Right renal pelvis (tissue), 4 donors: ENCODE measurements at places on chromosomes 13 and 19.

DNA sequence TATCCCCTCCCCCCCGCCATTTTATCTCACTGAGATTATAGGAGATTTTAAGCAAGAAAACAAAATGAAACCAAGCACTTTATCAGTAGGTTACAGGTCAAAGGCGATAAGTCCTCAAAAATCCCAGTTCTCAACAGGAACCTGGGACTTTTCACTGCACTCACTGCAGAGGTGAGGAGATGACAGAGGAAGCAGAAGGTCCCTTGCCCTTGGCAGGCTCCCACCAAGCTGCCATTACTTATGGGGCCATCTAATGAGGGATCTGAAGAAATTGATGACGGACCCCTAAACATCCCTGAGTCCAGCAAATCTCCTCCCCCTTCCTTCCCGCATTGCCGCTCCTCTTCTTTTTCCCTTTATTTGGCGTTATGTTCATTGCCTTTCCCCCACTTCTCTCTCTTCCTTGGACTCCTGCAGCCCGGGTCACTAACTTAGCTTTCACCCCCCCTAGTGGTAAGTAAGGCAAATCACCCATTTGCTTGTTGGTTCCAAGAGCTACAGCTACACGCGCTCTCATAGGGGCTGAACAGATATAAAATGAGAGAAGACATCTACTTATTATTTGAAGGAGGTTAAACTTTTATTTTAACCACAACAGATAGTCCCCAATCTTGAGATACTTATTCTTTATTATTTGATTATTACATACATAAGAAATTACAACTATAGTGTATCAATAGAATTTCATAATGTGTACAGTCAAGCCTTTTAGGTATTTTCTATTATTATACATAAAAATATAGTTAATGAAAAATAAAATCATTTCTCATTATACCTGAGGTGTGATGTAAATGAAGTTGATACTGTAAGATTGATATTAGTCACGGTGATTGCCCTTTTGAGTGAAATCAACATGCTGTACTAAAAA lies 52.0 kb upstream of the ARGLU1 start:
- peak; percentile 25 for DNase-seq

DNA sequence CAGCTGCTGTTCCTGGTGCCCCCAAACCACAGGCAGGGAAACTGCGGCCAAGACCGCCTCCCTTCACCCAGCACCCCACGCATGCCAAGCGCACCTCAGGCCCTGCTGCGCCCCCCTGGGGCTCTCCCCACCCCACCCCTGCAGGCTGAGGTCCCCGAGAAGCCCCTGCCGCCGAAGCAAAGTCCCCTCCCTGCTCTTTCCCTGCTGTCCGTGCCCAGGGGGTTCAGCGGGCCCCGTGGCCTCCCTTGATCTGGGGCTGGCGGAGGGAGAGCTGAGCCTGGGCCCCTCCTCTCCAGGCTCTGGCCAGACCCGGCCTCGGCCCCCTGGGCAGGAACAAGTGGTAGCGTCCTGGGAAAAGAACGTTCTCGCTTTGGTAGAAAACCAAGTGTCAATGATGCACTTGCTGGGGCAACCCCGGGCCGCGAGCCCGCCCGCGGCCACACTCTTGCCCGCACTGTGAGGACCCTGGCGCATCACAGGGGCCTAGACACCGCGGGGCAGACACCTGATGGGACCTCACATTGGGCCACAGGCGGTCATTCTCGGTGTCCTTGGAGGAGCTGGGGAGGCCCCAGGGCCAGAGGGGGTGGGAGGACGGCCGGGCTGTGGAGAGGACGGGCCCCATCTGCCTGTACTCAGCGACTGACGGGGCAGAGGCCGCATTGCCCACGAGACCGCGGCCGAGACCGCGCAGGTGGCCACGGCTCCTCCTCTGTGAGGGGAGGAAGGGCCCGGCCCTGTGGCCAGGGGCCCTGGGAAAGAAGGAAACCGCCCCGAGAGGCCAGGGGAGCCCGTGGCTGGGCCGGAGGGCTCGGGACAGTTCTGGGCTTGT lies 29.0 kb downstream of the GPX4 start:
- no peak for DNase-seq

GRCh38 chr13:78659732-78660494 lies 958 bp upstream of the OBI1 start:
- DNase-seq = peak; percentile 10

DNA sequence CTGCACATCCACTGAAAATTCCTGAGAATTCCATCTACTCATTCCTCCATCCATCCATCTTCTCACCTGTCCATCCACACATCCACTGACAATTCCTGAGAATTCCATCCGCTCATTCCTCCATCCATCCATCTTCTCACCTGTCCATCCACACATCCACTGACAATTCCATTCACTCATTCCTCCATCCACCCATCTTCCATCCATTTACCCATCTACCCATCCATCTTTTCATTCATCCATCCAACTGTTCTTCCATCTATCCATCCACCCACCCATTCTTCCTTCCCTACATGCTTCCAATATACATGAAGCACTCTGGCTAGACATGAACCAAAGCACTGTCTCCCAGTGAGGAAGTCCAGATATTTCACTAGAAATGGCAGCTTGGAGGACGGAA lies 15.6 kb downstream of the TRPM4 start:
- no peak for DNase-seq

DNA sequence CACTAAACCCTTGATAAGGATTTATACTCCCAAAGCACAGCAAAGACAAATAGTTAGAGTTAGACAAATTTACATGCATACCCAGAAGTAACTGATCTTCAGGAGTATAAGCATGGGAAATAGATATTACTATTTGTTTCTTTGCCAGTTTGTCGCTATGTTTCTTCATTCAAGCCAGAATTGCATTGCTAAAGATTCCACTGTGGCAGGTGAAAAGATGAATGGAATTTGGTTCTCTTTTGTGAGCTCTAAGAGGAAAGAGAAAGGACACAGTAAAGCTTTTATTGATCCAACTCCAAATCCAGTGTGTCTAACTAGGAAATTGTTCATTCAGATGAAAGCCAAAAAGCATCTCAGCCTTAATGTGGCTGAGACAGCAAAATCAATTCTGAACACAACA lies 292.3 kb upstream of the SPRY2 start:
- no peak for DNase-seq

GRCh38 chr13:27500806-27501534 lies 50.6 kb upstream of the MTIF3 start:
- DNase-seq = no peak

DNA sequence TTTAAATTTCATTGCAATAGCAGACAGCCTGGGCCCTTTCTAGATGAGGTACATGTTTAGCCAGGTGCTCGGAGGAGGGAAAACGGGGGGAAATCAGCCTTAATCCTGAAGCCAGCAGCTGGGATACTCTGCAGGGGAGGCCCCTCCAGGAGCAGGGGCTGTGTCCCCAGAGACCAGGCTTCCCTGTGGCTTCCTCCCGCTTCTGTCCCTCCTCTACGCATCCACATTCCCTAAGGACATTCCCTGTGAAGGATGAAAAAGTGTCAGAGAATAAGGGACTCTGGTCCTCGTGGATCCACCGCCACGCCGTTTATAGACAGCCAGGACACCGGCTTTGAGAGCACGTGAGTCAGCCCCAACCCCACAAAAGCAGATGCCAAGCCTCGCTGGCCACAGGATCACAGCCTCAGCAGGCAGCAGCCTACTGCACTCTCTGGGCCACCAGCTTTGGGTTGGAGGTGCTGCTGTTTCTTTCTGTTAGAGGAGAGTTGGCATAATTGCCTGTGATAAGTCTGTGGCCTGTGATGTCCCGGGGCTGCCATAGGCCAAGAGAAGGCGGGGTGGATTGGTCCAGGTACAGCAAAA lies 36.7 kb upstream of the RANBP3 start:
- no peak for DNase-seq

DNA sequence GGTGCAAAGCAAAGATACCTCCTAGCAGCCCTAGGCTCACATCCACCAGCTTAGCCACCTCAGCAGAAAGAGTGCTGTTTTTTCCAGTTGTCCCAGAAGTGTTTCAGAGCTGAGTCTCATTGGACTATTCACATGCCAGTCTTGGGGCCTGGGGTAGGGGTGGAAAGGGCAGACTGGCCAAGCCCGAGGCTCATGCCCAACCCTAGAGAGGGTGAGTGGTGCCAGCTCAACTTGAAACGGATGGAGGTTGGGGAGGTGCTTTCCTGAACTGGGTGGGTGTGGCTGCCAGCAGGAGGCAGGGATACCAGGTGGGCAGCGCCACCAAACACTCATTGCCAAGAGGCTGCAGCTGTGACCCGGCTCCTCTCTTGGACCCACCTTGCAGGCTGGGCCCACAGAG lies 116.9 kb downstream of the DPF1 start:
- no peak for DNase-seq

GRCh38 chr13:109088624-109088917 lies 459.2 kb downstream of the MYO16 start:
- no peak for DNase-seq

DNA sequence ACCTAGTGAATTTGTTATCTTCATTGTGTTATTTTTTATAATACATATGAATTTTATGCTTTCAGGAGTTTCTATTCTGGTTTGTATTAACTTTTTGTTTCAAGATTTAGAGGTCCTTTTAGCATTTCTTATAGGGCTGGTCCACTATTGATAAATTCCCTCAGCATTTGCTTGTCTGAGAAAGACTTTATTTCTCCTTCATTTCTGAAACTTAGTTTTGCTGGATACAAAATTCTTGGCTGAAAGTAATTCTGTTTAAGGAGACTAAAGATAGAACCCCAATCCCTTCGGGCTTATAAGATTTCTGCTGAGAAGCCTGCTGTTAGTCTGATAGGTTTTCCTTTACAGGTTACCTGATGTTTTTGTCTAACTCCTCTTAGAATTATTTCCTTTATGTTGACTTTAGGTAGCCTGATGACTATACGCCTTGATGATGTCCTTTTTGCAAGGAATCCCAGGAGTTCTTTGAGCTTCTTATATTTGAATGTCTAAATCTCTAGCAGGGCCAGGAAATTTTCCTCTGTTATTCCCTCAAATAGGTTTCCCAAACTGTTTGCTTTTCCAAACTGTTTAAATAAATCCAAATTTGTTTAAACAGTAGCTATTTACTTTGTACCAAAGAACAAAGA lies 127.1 kb downstream of the CYSLTR2 start:
- DNase-seq = no peak

DNA sequence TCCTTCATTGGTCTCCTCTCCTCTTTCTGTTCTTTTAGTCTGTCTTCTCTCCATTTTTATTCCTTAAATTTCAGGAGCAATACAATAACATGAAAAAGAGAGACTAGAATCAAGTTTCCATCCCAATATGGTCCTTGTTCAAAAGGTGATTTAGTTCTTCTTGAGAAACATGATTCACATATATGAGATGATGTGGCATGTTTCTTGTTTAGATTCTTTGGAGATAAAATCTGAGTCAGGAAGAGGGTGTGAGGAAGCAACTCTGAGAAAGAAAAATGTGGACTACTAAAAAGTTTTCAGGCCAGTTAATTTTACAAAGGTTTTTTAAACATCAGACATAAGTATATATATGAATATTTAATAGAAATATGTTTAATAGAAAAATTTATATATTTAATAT lies 231.4 kb downstream of the OXGR1 start:
- no peak for DNase-seq

GRCh38 chr19:30521937-30522336 lies 149.8 kb downstream of the ZNF536 start:
- DNase-seq = no peak

DNA sequence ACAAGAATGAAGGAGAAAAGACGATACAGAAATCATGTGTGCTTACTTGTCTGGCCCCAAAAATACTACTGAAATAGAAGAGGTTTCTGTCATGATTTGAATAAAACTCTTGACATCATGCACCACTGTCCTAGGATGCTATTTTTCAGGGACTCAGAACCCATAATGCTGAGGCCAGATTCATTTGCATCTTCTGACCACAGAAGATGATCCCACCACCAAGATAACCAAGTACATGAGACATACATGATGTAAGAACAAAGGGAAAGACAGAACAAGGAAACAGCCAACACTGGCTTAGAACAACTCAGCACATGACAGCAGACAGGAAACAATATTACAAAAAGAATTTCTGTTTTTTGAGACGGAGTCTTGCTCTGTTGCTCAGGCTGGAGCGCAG lies 2.5 kb downstream of the ZNF552 start:
- DNase-seq = no peak
